ENCODE measurements at places on chromosomes 12 and 14.

DNA sequence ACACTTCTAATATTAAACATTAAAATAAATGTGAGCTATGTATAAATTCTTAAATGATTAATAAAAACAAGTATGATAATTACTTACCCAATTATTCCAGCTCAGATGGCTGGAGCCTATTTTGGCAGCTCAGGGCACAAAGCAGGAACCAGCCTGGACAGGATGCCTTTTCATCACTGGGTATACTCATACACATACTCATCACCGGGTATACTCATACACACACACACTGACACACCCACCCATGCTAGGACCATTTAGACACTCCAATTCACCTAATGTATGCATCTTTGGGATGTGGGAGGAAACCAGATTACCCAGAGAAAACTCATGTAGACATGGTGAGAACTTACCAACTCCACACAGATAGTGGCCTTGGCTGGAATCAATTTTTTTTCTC, 57.9 kb upstream of the CNOT2 start:
- no peak for DNase-seq

- no peak for DNase-seq
Measured at GRCh38 chr12:45973526-45973925, 16.8 kb downstream of the SCAF11 start.

DNA sequence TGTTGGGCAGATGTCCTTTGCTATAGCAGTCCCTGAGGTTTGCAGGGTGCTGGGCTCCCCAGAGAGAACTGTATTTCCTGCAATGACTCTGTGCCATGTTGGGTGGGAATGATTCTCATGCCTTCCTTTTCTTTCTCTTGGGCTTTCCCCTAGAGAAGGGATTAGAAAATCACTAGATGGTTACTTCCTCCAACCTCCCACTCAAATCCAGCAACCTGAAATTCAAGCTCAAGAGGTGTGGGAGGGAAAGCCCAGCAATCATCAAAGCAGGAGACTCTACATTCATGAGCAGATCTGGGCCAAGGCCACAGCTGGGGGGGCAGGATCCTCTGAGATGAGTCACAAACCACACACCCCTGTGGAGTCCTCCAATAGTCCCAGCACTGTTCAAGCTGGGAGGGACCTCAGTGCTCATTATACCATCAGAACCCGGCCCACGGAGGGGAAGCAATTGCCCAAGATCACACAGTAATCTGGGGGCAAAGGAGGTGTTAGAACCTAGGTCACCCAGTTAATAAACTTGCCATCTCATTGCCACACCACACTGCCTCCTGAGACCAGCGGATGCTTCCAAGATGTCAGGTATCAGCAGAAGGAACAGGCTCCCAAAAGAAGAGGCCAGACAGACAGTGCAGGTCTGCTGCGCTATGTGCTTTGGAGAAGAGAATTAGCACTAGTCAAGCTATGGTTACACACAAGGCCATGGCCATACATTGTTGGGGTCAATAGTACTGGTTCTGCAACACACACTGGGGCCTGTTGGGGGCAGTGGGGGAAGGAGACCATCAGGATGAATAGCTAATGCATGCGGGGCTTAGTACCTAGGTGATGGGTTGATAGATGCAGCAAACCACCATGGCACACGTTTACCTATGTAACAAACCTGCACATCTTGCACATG, 65.7 kb downstream of the TTC9 start:
- no peak for DNase-seq

GRCh38 chr12:114444422-114445279, 38.7 kb upstream of the TBX5 start:
- DNase-seq: no peak

- DNase-seq: no peak
Measured at GRCh38 chr12:53966385-53967133, 6.4 kb upstream of the HOXC11 start.

DNA sequence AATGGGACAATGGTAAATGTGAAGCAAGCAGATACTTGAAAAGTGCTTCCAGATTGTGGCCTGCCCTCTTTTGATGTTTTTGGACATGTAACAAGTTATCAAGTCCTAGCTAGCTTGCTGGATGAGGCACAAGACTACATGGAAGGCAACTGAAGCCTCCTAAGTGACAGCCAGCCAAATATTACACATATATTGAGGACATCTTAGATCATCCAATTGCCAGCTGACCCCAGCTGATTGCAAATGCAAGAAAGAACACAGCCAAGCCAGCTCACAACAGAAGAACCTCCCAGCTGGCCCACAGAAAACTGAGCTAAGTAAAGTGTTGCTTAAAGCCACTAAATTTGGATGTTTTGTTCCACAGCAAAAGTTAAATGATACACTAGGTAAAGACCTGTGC, 156.9 kb downstream of the SRGAP1 start:
- no peak for DNase-seq

DNA sequence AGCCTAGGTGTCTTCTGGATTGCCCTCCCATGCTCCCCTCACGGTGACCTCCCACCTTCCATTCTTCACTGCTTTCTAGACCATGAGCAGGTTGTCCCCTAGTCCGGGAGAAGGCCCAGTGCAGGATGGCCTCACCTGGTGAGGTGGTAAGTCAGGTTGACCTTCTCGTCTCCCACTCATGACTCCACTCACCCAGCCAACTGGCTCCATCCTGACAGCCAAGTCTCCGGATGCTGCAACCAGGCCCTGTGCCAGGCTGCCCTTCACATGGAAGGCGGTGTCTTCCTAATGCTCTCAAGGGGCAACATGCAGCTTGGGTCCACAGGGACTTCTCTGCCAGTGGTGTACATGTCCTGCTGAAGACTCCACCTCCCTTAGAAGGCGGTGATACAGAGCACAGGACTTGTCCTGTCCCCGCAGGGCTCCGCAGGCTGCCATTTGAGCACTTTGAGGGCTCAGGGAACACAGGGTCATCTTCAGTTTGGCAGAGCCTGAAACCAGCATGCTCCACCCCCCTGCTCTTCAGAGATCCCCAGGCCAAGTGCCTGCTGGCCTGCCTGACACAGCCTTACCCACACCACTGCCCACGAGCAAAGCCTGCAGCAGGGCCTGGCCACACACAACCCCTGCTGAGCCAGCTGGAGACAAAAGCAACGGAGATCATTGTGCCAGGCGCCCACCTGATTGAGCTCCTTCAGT, 25.4 kb downstream of the BATF start:
- no peak for DNase-seq

GRCh38 chr12:53076461-53076860, 2.7 kb downstream of the SPRYD3 start:
- no peak for DNase-seq

DNA sequence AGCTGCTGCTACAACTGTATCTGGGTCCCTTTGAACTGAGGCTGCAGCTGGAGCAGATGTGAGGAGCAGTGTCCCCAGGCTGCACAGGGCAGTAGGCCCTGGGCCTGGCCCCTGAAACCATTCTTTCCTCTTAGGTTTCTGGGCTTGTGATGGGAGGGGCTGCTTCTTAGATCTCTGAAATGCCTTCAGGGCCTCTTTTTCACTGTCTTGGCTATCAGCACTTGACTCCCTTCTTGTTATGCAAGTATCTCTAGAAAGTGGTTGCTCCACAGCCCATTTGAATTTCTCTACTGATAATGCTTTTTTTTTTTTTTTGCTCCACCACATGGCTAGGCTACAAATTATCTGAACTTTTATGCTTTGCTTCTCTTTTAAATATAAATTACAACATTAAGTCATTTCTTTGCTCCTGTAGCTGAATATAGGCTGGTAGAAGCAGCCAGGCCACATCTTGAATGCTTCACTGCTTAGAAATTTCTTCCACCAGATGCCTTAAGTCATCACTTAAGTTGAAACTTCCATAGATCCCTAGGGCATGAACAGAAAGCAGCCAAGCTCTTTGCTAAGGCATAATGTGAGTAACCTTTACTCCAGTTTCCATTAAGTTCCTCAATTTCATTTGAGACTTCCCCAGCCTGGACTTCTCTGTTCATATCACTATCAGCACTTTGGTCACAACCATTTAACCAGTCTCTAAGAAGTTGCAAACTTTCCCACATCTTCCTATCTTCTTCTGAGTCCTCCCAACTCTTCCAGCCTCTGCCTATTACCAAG, 41.1 kb downstream of the ACSM4 start:
- DNase-seq: no peak

- no peak for DNase-seq
Measured at GRCh38 chr14:68417009-68417650, 375.7 kb downstream of the ZFP36L1 start.

GRCh38 chr12:45731190-45731775, 1.8 kb downstream of the ARID2 start:
- no peak for DNase-seq

DNA sequence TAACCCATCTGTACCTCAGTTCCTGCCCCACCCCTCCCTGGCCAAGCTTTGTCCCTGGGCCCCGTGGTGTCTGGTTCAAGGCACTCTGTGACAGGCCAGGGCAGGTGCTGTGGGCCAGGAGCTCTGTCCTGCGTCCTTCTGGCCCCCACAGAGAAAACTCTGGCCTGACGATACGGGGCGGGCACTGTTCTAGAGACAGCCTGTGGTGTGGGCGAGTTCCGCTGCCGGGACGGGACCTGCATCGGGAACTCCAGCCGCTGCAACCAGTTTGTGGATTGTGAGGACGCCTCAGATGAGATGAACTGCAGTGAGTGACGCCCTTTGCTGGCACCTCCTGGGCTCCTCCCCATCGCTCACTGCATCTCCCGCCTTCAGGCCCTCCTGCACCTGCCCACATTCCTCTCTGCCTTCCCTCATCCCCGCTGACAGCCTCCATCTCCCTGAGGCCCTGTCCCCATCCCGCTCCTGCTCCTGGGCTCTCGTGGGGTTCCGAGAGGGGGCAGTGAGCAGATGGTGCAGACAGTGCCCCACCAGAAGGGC, 22.8 kb upstream of the NXPH4 start:
- DNase-seq: no peak

GRCh38 chr12:14665354-14666348, 30.7 kb downstream of the GUCY2C start:
- DNase-seq: no peak

GRCh38 chr14:36130186-36130585, 46.3 kb downstream of the PTCSC3 start:
- no peak for DNase-seq

DNA sequence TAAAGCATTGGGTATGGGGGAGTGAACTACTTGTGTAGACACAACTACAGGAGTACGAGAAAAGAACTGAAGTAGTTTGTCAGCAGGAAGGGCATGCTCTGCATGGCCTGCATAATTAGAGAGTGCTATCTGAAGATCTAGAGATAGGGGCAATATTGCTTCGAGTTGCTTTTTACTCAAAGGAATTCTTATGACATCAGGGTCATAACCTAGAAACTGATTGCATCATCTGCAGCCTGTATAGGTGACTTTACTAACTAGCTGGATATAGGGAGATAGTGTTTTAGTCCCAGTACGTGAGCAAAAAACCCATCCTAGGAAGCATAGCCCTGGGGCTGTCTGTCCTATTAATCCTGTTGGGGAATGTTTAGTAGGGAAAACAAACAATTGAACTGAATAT, 39.8 kb downstream of the TMTC3 start:
- DNase-seq: no peak

GRCh38 chr12:132083614-132083940, 60.5 kb downstream of the DDX51 start:
- DNase-seq: no peak

GRCh38 chr14:24067133-24068082, 4.0 kb upstream of the CPNE6 start:
- no peak for DNase-seq

GRCh38 chr12:18556161-18556560, 181.7 kb downstream of the PLCZ1 start:
- DNase-seq: no peak

DNA sequence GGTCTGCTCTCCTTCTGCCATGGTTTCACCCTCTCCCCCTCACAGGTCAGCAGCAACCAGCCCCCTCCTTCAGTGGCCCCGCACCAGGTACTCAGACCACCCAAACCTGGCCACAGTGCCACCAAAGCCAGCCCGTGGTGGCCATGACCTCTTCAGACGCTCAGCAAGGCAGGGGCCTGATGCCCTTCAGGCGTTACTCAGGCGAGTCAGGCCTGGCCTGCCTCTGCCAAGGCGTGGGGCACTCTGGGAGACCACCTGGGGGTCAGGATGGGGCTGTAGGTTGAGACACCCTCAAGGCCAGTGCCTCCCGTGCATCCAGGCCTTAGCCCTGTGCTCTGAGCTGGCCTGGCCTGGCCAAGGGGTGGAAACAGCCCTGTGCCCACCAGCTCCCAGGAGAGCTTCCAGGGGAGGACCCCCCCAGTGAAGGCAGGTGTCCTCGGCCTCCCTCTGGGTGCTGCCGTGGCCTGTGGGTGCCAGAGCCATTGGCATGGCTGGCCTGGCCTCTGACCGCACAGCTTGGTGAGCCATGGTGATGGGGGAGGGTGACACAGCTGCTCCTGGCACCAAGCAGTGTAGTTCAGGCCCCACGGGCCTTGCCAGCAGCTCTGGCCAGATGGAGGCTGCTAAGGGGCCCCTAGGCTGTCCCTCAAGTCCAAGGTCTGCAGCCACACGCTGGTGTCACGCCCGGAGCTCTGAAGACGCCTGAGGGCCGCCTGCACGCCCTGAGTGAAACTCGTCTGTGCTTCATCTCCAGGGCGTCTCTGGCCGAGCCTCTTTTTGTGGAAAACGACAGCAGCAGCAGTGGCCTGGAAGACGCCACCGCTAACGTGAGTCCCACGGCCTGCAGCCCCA, 15.1 kb downstream of the XRCC3 start:
- DNase-seq: no peak

GRCh38 chr14:31194095-31194494, 13.5 kb downstream of the HECTD1 start:
- DNase-seq: no peak

- no peak for DNase-seq
Measured at GRCh38 chr12:119547001-119547400, 46.6 kb upstream of the TMEM233 start.

- no peak for DNase-seq
Measured at GRCh38 chr14:50669441-50669986, 1.4 kb upstream of the SAV1 start.

- DNase-seq: no peak
Measured at GRCh38 chr14:28751467-28752058, 15.0 kb upstream of the FOXG1 start.

GRCh38 chr14:103886304-103887169, 39.2 kb upstream of the PPP1R13B start:
- DNase-seq: no peak

GRCh38 chr12:32693036-32693435, 13.9 kb downstream of the DNM1L start:
- DNase-seq: no peak

DNA sequence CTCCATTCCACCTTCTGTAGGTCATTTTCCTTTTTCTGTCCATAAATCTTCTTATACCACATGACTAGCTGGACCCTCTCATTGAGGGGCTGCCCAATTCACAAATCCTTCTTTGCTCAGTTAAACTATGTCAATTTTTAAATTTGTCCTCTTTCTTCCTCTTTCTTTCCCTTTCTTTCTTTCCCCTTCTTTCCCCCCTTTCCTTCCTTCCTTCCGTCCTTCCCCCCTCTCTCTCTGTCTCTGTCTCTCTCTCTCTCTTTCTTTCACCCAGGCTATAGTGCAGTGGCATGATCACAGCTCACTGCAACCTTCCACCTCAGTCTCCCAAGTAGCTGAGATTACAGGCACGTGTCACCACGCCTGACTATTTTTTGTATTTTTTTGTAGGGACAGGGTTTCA, 47.1 kb upstream of the TMEM263 start:
- no peak for DNase-seq
